ENCODE measurements at places on chromosomes 7 and 10. TPM values are rescaled to one million over a fixed set of nuclear protein-coding genes. Genes with fewer than 3 reads are reported as not detected.

DNA sequence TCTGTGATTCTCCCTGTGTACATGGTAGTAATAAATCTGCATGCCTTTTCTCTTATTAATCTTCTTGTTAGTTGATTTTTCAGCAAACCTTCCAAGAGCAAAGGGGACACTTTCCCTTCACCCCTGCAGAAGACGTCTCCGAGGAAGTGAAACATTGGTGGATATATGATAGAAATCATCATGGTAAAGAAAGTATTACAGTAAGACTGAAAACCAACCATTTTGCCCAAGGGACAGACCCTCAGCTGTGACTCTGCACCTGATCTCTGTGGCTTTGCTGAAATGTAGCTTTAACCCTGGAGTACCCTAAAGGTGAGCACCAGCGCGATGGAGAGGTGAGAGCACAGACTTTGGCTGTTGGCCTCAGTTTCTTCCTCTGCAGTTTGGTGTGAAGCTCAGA, 32.8 kb upstream of the MYO3A start:
- no peak for DNase-seq

DNA sequence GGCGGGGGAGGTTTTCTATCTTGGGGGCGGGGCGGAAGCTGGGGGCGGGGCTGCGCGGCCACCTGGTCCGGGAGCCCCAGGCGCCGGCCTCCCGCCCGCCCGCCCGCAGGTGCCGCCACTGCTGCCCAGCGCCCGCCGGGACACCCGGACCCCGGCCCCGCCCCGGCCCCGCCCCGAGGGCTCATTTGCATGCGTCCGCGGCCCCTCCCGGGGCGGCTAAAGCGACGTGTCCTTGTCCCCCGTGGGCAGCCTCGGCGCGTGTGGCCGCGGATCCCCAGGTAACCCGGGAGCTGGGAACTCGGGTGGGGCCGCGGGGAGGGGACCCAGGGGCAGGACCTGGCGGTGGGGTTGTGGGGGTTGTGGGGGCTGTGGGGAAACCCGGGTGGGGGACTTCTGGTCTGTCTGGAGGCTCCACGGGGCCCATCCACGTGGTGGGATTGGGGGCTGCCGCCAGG, at the start of gene BHLHA15:
BHLHA15 (plus strand) TSS at position 219 of the 455 bp plus-strand sequence. CDS start 871 bp downstream, outside the sequence.
- no peak for DNase-seq

The LRGUK gene
- total RNA-seq = not detected

GRCh38 chr7:46133751-46134150, 212.7 kb upstream of the IGFBP3 start:
- no peak for DNase-seq

DNA sequence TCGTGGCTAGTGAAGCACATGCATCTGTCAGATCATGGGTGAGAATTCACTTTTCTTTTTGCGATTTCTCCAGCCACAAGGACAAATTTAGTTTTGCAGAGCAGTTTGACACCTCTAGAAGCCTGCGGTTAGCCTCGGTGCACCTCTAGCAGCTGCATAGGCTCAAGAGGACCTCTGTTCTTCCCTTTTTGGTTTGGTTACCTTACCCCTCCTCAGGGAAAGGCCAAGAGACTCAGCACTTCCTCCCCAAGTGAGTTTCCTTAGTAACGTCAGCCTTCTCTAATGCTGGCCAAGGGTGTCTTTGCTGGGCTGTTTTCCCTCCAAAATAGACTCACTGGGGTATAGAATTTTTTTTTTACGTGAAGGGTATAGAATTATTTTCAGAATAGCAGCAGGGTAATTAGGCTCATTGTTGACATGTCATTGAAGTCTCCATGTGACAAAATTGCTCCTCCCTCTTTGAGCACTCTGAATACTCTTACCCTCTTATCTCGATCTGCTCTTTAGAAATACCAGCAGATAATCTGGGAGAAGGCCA, 97.8 kb downstream of the AUTS2 start:
- DNase-seq = no peak

DNA sequence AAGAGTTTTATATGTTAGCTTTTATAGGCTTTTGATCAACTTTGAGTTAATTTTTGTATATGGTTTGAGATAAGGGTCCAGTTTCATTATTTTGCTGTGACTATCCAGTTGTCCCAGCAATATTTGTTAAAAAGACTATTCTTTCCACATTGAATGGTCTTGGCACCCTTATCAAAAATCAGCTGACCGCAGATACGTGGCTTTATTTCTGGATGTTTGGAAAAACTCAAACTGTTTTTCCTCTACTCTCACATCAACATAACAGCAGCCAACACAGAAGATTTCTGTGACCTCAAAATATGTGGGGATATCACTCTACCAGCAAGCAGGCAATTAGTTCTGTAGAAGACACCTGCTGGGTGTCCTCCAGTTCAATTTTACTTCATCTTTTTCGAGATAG, 116.6 kb upstream of the GLCCI1 start:
- no peak for DNase-seq

The DNAH11 gene
- total RNA-seq = 0.69 TPM

DNA sequence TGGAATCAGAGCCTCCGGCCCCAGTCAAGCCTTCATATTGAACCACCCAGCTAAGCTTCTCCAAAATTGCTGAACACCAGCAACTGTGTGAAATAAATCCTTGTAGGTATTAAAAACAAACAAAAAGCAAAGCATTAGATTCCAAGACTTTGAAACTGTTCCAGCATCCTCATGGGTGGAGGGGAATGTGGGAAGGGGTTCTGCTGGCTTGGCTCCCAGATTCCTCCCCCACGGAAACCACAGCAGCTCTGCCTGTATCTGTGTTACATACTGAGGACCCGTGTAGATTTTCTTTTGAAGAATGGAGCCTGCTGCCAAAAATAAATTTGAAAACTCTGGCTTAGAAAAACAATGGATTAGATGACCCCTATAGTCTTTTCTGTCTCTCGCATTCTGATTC, 20.0 kb downstream of the AKR1B1 start:
- DNase-seq = no peak

The PLXDC2 gene
- total RNA-seq = 0.53 TPM

The PTTG1IP2 gene
- total RNA-seq = not detected

The DKK1 gene
- total RNA-seq = 200 TPM

DNA sequence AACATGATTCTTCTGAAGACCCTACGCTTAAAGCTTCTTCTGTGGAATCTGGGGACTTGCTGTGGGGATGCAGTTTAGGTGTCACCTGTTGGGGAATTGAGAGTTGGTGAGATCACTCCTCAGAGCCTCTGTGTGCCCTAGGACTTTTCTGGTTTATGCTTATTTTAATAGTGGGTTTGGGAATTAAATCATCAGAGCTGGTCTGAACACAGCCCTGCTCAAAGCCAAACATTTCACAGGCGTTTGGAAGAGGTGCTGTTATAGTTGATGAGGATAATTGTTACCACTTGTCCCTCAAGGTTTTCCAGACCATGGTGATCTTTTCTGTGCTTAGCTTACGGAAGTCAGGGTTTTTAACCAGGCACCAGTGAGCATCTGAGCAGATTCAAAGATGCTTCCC, 106.1 kb downstream of the EBLN1 start:
- DNase-seq = no peak

DNA sequence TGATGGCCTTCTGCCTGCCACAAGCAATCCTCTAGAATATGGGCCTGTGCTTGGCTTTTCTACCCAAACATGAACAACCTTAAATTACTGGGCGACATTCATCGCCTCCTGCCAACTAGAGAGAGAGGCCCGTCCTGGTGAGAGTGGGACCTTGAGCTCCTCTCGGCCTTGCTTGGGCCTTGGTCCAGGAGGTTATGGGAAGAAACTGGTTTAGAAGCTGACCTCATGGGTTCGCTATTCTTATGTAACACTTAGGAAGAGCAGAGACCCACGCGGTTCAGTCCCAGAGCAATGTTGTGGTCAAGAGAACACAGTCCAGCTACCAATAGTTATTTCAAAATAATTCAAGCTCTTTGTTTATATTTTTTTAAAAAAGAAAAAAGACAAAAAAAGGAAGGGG, 176.3 kb upstream of the ZNF32 start:
- DNase-seq = no peak

The VTI1A gene
- 36.8 TPM for total RNA-seq

The UPK3B gene
- 0.97 TPM for total RNA-seq
